ENCODE measurements at places on chromosomes 2 and 18.

- DNase-seq = no peak
Observed at GRCh38 chr2:150548527-150548926, 61.1 kb upstream of the RND3 start.

DNA sequence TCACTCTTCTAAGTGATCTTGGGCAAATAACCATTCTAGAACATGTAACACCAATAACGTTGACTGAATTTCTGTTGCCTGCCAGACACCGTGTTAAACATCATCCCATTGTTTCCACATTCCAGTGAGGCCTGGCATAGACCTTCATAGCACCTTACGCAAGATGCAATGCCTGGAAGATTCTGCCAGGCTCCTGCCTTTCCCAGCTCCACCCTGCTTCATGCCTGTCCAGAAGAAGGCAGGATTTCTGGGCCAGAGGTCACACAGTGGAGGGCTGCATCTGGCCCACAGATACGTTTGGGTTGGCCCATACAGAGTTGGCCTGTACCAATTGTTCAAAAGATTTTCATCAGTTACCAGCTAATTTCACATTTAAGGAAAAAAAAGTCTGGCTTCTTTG is 46.3 kb downstream of the EN1 start:
- no peak for DNase-seq

GRCh38 chr18:31302991-31303390 is 15.0 kb upstream of the DSG1 start:
- DNase-seq = no peak

DNA sequence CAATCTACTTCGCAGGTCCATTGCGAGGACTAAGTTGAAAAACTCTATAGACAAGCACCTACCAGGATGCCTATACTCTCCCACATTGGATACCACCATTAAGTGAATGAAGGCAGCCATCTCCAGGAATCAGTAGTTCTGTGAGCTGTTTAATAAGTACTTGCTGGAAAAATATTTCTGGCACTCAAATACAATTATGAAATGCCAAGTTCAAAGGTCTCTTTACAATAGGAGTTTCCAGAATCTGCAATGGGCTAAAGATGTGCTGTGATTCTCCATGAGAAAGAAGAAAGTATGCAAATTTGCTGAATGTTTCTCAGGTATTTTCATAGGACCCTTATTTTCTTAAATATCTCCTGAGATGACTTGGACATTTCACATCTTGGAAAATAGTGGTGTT is 103.0 kb downstream of the AP1S3 start:
- DNase-seq = no peak

- no peak for DNase-seq
Observed at GRCh38 chr2:46778511-46778910, 137.1 kb downstream of the MCFD2 start.

- DNase-seq = peak; percentile 62
Observed at GRCh38 chr18:394262-394986, 106.1 kb downstream of the COLEC12 start.

DNA sequence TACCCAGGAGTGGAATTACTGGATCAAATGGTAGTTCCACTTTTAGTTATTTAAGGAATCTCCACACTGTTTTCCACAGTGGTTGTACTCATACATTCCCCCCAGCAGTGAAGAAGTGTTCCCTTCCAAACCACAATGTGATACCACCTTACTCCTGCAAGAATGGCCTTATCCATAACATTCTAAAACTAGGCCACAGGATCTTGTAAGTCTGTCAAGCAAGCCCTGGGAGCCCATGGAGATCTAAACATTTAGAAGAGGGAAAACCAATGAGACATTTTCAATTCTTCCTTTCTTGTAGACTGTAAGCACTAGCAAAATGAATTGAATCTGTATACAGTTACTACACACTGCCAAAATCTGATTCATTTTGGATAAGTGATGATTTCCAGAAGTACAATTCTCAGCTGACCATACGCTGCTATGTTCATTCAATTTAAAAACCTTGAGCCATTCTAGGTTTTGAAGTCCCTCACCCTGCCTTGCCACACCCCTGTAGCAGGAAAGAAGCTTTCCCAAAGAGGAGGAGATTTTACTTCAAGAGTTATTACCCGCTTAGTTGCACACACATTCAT is 149.1 kb downstream of the SLC8A1 start:
- no peak for DNase-seq

- DNase-seq = no peak
Observed at GRCh38 chr2:229152674-229153073, 118.4 kb downstream of the PID1 start.

- no peak for DNase-seq
Observed at GRCh38 chr2:138239902-138240491, 261.6 kb upstream of the SPOPL start.

- no peak for DNase-seq
Observed at GRCh38 chr18:26317398-26317797, 91.2 kb downstream of the TAF4B start.

DNA sequence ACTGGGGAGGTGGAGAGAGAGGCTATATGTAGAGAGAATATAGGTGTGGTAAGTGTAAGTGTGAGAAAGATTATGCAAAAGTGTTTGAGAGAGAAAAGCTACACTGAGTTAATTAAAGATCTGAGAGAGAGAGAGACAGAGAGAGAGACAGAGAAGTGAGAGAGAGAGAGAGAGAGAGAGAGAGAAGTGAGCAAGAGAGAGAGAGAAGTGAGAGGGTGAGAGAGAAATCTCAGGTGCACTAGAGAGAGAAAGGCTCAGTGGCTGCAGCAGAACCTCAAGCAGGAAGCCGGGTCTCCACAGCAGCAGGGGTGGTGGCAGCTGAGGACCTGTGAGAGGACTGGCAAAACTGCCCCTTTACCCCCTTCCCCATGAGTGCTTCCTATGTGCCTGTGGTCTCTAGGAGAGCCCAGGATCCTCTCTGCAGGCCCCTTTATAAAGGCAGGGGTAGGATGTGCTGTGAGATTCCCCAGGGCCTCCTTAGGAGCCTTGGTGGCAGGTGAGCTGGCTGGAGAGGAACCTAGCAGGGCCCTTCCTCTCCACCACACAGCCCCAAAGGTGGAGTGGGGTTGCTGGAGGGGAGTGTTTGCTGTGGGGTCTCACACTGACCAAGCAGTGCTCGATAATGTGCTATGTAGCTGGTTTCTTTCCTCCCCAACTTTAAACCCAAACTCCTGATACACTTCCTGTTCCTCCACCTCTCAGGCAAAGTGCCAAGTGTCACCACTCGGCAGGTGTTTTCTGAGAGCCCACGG is 52.6 kb downstream of the SLC4A5 start:
- no peak for DNase-seq

- no peak for DNase-seq
Observed at GRCh38 chr18:45688833-45689232, 35.1 kb upstream of the SLC14A1 start.

DNA sequence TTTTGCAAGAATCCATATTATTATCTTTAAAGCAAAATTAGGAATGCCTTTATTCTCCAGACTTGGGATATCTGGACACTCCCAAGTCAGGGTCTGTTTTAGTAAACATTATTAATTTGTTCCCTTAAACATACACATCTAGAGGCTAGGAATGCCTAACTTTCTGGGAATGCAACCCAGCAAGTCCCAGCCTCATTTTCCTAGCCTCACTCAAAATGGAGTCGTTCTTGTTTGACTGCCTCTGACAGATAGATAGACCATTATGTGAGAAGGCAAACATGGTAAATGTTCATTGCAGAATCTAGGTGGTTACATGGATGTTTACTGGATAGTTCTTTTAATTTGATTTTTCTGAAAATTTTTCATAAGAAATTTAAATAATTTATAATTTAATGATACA is 270.1 kb upstream of the STON1 start:
- no peak for DNase-seq

- DNase-seq = no peak
Observed at GRCh38 chr18:5519448-5520298, 24.1 kb downstream of the EPB41L3 start.

DNA sequence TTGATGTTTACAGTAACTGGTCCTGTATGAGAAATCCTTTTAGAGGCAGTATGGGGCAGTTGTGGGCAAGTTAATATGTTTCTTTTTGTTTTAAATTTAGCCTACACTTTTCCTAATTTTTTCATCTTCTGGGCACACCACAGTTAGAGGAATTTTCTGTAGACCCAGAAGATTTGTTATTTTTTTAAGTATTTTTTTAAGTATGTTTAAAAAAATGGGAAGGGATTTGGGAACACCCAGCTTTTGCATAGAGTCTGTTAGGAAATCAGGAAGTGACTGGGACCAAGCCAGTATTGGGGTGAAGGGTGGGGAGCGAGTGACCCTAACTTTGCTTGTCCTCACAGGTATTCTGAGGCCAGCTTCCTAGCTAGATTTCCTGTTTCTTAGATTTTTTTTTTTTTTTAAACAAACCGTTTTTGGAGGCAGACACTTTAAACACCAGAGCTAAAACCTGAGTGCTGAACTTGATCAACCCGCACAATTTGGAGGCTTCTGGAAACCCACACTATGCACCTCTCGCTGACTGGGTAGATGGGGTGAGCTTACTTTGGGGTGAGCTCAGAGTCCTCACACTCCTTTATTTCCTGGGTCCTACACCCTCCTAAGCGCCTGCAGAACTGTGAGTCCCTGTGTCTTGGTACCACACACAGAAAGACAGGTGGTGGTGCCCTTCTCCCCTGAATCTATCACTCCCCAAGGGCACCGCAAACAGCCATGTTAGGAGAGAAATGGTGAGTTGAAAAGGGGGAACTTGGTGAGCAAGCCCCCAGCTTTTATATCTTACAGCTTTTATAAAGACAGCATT is 5.2 kb downstream of the GATA6 start:
- no peak for DNase-seq

GRCh38 chr2:126448611-126449010 is 207.3 kb upstream of the GYPC start:
- DNase-seq = no peak

DNA sequence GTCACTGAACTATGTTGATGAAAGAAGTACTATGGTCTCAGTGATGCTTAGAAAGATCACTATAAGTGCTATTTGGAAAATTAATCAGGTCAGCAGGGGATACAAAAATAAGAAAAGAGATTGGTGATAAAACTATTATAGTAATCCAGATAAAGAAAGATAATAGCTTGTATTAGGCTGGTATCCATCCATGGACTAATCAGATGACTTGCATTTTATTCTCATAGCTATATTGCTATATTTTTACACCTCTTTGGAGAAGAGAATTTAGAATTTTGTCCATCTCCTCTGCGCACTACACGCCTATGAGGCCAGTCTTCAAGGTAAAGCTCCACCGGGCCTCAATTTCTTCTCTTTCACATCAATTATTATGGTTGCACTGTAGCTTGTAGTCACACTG is 635.1 kb upstream of the DDX18 start:
- no peak for DNase-seq

- peak; percentile 16 for DNase-seq
Observed at GRCh38 chr2:9770308-9771100, 72.8 kb upstream of the TAF1B start.

DNA sequence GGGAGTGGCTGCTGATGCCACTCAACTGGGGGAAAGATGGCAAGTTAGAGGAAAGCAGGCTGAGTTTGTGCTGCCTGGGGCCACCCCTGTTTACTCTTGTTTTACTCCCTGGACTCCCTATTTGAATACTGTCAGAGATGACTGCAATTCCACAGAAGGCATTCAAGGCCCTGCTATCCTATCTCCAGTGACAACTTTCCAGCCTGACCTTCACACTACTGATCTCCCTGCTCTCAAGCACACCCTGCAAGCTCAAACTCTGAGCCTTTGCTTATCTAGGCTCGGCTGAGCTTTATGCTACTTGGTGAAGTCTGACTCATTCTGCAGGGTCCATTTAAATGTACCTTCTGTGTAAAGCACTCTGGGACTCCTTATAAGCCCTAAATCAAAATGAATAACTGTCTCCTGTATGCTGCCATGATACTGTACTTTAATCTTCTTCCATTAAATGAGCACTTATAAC is 39.3 kb upstream of the DSG1 start:
- DNase-seq = no peak

DNA sequence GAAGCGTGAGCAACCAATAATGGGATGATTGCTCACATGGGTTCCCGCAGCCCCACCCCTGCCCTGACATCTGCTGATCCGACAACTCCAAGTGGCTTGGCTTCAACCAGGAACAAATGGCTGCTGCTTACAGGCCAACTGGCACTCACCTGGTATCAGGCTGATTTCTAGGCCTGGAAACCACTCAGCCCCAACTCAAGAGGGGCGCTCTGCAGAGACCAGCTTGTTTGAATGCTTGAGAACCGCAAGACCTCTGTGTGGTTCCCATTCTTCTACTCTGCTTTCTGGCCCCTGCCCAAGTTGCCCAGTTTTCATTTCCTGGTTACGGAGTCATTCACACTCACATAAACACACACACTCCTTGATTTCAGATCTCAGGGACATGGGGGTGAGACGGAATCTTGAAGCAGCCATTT is 52.0 kb downstream of the TNP1 start:
- DNase-seq = peak; percentile 77

- DNase-seq = no peak
Observed at GRCh38 chr2:106107509-106108131, 86.5 kb downstream of the UXS1 start.

DNA sequence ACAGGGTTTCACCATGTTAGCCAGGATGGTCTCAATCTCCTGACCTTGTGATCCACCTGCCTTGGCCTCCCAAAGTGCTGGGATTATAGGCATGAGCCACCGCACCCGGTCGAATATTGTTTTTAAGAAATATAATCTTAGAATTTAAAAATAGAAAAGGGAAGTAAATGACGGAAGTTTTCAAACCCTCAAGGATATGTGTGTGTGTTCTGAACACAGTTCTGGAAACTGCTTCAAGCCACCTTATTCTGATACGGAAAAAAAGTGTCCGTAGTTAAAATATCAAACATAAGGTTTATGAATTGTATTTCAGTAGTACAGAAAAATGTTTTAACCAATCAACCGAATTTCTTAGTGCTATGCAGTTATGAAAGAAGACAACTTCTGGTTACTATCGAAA is 115.9 kb downstream of the UPP2 start:
- DNase-seq = no peak

- no peak for DNase-seq
Observed at GRCh38 chr18:29693334-29693733, 1349.2 kb downstream of the DSC3 start.

GRCh38 chr2:109647636-109648035 is 33.5 kb downstream of the SOWAHC start:
- DNase-seq = no peak

DNA sequence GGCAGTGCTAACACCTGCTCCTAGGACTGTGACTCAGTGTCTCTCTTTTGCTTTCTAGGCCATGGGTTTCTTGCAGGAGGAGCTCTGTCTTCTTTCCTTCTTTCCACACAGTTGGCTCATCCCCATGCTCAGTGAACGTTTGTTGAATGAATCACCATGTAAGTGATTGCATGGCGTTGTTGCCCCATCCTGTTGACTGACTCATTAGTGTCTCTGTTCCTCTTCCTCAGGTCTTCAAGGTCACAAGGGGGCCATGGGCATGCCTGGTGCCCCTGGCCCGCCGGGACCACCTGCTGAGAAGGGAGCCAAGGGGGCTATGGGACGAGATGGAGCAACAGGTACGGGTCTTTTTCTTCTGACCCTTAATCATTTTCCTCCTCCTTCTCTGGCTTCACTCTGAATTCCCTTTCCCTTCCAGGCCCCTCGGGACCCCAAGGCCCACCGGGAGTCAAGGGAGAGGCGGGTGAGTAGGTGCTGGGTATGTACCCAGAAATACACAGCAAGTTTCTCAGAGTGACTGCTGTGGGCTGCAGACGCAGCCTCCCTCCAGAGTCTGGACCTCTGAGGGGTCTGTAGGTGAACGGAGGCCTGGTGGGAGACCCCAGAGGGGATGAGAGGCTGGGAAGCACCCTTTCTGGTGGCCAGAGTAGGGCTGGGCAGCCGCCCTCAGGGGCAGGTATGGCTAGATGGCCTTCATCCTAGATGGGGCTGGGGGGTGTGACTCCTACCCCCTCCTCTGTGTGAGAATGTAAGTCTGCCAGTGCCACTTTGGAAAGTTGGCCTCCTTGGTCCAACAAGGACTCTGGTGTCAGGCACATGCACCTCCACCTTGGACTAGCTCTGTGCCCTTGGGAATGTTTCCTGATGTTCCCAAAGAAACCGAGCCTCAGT is 32.4 kb downstream of the MARCO start:
- DNase-seq = no peak
